ENCODE measurements at places on chromosomes 2 and 18. TPM values are rescaled to one million over a fixed set of nuclear protein-coding genes. Genes with fewer than 3 reads are reported as not detected.

DNA sequence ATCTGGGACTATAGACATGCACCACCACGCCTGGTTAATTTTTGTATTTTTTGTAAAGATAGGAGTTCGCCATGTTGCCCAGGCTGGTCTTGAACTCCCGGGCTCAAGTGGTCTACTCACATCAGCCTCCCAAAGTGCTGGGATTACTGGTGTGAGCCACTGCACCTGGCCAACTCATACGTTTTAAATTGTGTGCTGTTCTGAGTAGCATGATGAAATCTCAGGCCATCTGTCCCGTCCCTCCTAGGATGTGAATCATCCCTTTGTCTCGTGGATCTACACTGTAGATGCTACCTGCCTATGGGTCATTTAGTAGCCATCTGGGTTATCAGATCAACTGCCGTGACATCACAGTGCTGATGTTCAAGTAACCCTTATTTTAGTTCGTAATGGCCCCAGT is 38.5 kb upstream of the RMP24 start:
- no peak for DNase-seq

Gene TUBA3E
- total RNA-seq: not detected

- DNase-seq: no peak
These were observed 1806.1 kb upstream of the PIK3C3 start for GRCh38 chr18:40148960-40149359.

Gene GULP1
- not detected for total RNA-seq

Gene PTPN4
- total RNA-seq: 84.5 TPM

Gene MOB4
- 23.5 TPM for total RNA-seq

GRCh38 chr2:75493230-75493629 is 67.5 kb downstream of the EVA1A start:
- no peak for DNase-seq

GRCh38 chr2:38213619-38214167 is 137.7 kb upstream of the CYP1B1 start:
- DNase-seq: no peak

- DNase-seq: no peak
These were observed 175.2 kb downstream of the NOL4 start for GRCh38 chr18:34049511-34049910.

DNA sequence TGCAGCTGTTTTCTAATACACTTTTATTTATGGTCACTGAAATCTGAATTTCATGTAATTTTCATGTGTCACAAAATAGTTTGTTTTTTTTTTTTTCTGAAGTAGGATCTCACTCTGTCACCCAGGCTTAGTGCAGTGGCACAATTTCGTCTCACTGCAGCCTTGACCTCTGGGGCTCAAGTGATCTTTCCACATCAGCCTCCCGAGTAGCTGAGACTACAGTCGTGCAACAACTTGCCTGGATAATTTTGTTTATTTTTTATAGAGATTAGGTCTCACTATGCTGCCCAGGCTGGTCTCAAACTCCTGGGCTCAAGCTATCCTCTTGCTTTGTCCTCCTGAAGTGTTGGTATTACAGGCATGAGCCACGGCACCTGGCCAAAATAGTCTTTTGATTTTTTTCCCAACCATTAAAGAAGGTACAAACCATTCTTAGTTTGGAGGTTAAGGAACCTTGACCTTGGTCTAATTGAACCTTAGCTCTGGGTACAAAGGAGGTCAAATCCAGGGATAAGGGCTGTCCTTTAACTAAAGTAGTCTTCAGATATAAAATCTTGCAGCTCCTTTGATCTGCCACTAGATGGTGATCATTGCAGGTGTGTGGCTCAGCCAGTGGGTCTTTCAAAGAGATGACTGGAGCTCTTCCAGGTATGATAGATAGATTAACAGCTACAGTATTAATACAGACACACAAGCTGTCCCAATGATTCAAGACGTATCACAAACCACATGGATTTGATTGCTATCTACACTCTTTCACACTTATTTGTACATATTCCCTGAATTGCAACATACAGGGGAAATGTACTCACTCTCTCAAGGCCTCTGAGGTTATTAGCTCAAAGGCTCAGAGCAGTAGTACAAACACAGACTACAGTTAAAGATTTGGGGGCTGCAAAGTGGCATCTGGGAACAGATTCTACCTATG is 4.7 kb upstream of the KRCC1 start:
- DNase-seq: peak; percentile 25

Gene ABCG8
- not detected for total RNA-seq

- no peak for DNase-seq
These were observed 45.1 kb downstream of the RPL31 start for GRCh38 chr2:101047075-101047766.

GRCh38 chr2:159828738-159829137 is 30.7 kb upstream of the CD302 start:
- no peak for DNase-seq

- peak; percentile 9 for DNase-seq
These were observed 31.2 kb downstream of the GPC1 start for GRCh38 chr2:240466579-240467148.

DNA sequence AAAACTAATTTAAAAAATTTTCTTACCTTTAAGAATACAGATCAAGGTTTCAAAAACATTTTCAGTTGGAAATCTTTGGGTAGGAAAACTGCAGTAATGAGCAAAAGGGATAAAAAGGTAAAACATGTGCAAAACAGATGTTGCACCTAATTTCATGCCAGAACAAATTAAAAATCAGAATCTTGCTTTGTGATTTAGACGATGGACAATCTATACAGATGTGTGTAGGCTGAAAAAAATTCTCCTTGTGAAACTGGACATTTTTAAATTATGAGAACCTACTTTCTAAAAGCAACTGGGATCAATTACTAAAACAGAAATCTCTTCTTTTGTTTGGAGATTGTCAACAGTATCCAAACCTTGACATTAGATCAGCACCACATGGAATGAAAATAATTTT is 183.2 kb upstream of the ITGA4 start:
- DNase-seq: no peak

DNA sequence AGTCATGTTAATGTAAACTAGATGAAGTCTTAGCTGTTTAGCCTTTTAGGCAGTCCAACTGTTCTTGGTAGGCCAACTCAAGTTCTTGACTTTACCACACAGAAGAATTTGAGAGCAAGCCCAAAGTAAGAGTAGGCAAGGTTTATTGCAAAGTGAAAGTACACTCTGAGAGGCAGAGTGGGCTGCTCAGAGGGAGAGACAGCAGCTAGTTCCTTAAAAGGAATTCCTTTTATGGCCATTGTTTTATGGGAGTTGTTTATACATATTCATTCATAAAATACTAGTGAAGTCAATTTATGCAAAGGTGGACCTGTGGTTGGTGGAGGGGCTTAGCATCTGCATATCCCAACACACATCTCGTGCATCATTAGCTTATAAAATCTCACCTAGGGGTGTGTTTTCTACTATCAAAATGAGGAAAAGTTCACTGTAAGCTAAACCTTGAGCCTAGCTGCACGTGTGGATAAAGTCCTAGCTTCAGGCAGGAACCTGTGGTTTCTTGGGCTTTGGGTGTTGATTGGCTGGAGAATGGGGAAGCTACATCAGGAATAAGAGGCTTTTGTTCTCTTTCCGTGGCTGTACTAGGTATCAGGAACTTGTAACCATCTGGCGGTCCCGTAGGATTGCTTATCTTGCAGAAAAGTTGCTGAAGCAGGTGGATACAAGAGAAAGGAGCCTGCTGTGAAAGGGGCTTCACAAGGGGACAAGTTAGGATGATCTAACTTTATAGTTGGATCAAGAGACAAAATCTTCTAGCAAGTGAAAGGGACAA is 110.4 kb upstream of the GULP1 start:
- DNase-seq: no peak

DNA sequence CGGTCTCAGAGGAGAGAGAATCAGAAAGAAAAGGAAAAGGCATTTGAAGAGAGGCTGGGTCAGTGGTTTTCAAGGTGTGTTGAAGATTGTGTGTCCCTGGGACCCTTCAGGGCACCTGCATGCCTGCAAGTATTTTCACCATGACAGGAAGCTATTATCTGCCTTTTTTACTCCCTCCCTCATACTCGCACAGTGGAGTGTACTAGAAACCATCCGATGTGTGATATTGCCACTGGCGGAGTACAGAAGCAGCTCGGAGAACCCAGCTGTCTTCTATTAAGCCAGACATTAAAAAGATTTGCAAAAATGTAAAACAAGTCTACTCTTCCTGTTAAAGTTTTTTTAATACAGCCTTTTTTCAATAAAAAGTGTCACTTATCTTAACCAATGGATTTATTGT is 33.7 kb upstream of the RFX8 start:
- DNase-seq: no peak

Gene MSH6
- total RNA-seq: 77.4 TPM

- DNase-seq: no peak
These were observed 38.7 kb upstream of the SERTAD2 start for GRCh38 chr2:64692401-64692800.

DNA sequence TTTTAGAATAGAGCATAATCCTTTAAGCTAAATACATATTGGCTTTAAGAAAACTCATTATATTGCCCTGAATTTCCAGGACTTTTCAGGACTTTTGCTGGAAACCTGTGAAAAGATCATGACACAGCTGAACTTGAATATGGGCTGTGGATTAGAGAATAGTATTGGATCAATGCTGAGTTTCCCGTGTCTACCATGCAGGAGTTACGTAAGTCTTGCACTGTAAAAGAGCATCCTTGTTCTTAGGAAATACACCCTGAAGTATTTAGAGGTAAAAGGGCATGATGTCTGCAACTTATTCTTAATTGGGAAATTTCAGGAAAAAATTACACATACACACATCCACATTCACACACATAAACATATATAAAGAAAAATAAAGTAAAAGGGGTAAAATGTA is 82.1 kb downstream of the ZFP36L2 start:
- no peak for DNase-seq

DNA sequence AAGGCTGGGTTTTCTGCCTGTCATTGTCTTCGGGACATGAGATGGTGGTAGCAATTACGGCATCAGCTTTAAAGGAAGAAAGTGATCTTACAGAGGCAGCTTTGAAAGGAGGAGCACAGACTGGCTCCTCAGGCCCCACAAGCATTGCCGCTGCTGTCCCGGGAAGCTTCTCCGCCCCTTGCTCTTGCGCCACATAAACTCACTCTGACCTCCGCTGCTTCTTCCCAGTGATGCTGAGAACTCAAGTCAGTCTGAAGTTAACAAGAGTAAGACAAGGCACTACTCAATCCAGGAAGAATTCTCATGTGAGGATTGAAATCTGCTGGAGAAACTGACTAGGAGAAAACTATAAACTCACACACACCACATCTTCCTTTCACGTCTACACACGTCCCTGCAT is 112.4 kb upstream of the RIOK3 start:
- DNase-seq: no peak

DNA sequence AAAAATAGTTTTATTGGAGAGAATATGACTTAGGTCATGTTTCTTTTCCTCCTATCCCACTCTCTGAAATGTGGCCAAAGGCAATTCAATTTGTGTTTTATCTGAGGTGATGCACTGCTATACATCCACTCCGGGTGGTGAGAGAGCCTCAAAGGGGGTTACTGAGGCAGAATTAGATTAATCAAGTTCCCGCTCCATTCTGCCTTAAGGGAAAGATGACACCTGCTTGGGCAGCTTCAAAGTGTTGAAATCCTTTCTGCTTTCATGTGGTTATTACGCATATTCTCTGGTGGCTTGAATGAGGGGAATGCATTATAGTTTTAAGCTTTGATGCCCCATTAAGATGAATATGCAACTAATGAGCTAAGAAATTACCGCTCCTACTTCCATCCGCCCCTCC is 213.0 kb upstream of the TMEFF2 start:
- DNase-seq: no peak

Gene SMYD1
- not detected for total RNA-seq

Gene MREG
- total RNA-seq: 12.6 TPM

GRCh38 chr2:18531194-18531593 is 29.3 kb downstream of the RDH14 start:
- no peak for DNase-seq

Gene PLGLB2
- total RNA-seq: 1.8 TPM

Gene CRYGC
- total RNA-seq: not detected

Gene UGT1A3
- not detected for total RNA-seq

DNA sequence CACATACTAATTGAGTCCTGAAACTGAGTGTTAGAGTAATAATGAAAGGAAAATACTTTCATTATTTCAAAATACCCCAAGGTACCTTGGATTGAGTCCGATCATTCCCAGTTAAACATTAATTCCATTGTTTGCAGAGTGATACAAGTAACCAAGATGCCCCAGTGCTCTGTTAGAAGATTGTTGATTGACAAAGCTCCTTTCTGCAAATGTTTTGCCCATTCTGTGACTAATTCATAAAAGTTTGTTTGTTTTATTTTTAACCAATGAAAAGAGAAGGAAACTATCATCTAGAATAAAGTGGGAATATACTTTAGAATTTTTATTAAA is 124.0 kb downstream of the GULP1 start:
- DNase-seq: no peak

Gene RFTN2
- total RNA-seq: not detected

DNA sequence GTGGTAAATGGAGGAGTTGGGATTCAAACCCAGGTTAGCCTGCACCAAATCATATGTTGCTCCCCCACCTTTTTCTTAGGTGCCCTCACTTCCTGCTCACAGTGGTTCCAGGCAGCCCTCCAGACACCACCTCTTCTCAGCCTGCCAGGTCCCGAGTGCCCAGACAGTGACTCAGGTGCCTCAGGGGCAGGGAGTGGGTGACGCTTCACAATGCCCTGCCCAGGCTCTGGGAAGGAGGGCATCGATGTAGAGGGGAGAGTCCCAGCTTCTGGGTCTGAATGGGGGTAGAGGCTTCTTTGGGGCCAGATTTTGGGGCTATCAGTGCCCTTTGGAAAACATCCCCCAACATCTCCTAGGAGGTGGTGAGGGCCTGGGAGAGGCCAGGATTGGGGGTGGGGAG is 5.2 kb upstream of the DNAJB2 start:
- DNase-seq: no peak

Gene MC2R
- not detected for total RNA-seq

- no peak for DNase-seq
These were observed 185.8 kb upstream of the ARL4C start for GRCh38 chr2:234682492-234683228.

All from activated CD4-positive, alpha-beta memory T cell treated with anti-CD3 and anti-CD28 coated beads, Interleukin-2, amount 10 ng/mL, durations not matched to agents 7 days and 5 days (primary cell).